ENCODE measurements at places on chromosomes 5 and 9.

DNA sequence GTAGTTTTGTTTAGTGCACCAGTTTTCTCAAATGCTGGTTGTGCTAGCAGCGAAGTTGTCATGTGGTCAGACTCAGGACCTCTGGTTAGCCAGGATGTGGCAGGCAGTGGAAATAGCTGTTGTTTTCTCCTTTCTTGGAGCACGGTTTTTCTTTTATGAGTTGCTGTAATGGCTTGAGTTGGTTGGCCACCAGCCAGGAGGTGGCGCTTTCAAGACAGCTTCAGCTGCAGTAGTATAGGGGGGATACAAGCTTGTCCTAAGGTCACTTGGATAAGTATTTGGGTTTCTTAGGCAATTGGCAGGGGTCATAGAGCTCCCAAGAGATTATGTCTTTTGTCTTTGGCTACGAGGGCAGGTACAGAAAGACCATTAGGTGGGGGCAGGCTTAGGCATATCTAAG lies 274.2 kb upstream of the TARS1 start:
- DNase-seq, result no peak

DNA sequence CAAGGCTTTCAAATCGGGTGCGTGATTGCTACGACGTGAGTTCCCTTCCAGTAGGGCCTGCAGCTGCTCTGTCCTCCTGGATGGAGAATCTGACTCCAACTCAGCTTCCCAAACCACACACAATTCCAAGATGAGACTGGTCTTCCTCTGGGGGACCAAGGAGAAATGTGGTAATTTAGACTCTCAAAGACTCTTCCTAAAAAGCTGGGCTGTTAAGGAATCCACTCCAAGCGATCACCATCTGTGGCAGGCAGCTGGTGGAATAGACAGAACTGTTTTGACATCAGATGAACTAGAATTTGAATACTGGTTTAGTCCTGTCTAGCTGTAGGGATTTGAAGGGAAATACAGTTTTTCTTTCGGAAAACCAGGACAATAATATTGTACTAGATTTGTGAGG lies 130.7 kb upstream of the KLF4 start:
- DNase-seq, result no peak

- no peak for DNase-seq
Observed at GRCh38 chr5:143213231-143213850, 190.1 kb downstream of the NR3C1 start.

- DNase-seq, result no peak
Observed at GRCh38 chr5:88488561-88488960, 219.9 kb upstream of the TMEM161B start.

DNA sequence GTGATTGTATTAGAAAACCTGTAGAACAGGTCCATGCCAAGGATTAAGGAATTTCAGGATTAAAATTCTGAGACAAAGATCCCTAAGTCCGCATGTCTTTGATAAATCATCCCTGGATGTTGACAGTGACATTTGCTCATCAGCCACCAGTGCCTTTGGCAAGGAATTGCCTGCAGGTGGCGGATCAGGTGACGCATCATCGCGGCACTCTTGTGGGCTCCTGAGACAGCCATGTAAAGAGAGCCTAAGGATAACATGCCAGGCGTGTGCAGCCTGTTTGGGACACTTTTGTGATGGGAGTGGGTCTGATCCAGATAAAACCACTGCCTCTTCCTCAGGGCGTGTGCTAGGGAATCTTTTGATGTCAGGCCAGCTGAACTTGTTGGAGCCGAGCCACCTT lies 40.6 kb downstream of the ADCY2 start:
- no peak for DNase-seq

GRCh38 chr9:70261131-70261870 lies 2.5 kb downstream of the SMC5 start:
- DNase-seq, result no peak

DNA sequence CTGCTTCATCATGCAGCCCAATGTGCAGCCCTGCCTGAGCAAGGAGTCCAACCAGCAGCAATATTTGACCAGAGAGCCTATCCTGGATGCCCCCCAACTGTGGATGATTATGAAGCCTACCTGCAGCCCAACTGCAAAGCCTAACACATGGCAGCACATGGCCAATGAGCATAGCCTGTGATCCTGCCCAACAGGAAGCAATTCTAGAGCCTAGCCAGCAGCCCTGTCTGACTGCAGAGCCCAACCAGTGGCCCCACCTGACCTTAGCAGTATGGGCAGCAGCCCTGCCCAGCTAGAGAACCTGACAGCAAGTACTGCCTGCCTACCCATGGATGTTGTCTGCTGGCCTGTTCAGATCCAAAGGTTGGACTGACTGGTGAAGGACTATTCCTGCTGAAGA lies 97.3 kb upstream of the SH3GL2 start:
- DNase-seq, result no peak

DNA sequence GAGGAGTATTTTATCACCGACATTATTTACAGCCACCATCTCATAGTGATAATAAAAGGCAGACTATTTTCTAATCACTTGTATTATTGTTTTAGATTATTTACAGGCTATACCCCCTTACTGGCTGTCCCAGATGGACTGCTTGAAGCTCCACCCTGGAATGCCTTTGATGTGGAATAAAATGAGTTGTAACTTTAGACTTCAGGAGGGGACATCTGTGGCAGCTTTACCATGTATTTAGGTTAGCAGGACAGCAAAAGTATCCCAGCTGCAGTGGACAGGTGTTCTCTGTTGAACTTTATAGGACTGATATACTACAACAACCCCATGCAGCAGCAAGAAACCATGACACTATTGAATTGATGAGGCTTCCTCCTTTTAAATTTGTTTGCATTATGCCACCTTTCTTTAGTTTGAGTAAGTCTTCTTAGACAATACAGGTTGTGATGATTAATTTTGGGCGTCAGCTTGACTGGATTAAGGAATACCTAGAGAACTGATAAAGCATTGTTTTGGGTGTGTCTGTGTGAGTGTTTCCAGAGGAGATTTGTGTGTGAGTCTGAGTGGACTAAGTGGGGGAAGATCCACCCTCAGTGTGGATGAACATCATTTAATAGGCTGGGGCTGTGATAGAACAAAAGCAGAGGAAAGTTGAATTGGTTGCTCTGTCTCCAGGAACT lies 29.2 kb upstream of the C9orf57 start:
- no peak for DNase-seq
